ENCODE measurements at places on chromosomes 16 and 17. TPM values are rescaled to one million over a fixed set of nuclear protein-coding genes. Genes with fewer than 3 reads are reported as not detected.

Gene RNF227
- 1.1 TPM for total RNA-seq

Gene ACAP1
- 1.9 TPM for total RNA-seq

Gene BEAN1
- 2.5 TPM for total RNA-seq

Gene KCNAB3
- total RNA-seq = 3.0 TPM

Gene KRTAP17-1
- not detected for total RNA-seq

All from A549 treated with CpdA at 1 μM for 4 hours (cell line).